Aorta (tissue), 5 donors: ENCODE measurements at places on chromosomes 13 and 19. TPM values are rescaled to one million over a fixed set of nuclear protein-coding genes. Genes with fewer than 3 reads are reported as not detected.
A peak's percentile ranks its signal among the peaks of the same experiment; 100 is the strongest.

GRCh38 chr13:31699650-31700049, 39.7 kb upstream of the RXFP2 start:
- no peaks in the 10 kb centered on the region for H3K27me3 ChIP-seq
- H3K27ac ChIP-seq: no peak overlapping the region
- H3K4me1 ChIP-seq: no peaks in the 10 kb centered on the region
- no peak overlapping the region for H3K4me3 ChIP-seq

DNA sequence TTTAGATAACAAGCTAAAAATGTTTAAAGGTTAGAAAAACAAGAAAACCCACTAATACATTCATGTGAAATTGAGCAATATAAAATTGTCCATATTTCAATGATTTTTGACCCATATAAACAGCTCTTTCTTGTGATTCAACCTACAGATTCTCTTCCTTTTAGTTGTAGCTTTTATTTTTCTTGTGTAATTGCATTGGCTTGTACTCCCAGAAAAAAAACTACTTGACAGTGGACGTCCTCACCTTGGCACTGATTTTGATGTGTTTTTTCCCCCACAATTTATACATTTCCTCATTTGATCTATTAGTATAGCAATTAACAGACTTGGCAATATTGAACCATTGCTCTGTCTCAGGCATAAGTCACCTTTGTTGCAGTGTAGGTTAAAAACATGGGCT, 4.7 kb downstream of the CCDC194 start:
- DNase-seq: no peak
- no peaks in the 10 kb centered on the region for H3K36me3 ChIP-seq
- no peaks in the 10 kb centered on the region for H3K4me1 ChIP-seq
- H3K4me3 ChIP-seq: no peak overlapping the region
- no peaks in the 10 kb centered on the region for H3K27me3 ChIP-seq

- no peaks in the 10 kb centered on the region for H3K27me3 ChIP-seq
- H3K4me1 ChIP-seq: no peaks in the 10 kb centered on the region
- H3K4me3 ChIP-seq: no peak overlapping the region
- peak; percentile 44 for DNase-seq
- peak overlapping the region; percentile 28 for H3K27ac ChIP-seq
- H3K36me3 ChIP-seq: no peaks in the 10 kb centered on the region
Observed at GRCh38 chr19:16073481-16073880, 2.8 kb upstream of the TPM4 start.

DNA sequence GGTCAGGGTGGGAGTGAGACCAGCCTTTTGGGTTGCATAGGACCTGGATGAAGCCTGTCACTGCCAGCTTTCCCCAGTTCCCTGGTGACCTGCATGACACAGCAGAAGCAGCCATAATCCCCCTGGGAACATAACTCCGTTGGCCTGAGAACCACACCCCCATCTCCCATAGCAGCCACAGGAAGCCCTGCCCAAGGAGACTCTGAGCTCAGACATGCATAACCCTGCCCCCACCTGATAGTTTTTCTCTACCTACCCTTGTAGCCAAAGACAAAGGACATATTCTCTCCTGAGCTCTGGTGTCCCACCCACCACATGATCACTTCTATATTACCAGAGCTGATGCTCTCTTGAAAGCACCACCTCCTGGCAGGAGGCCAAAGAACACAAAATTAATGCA, 413.5 kb upstream of the HTR2A start:
- H3K4me3 ChIP-seq: no peak overlapping the region
- H3K27ac ChIP-seq: no peak overlapping the region
- H3K36me3 ChIP-seq: no peaks in the 10 kb centered on the region
- H3K27me3 ChIP-seq: no peaks in the 10 kb centered on the region
- H3K4me1 ChIP-seq: no peaks in the 10 kb centered on the region

DNA sequence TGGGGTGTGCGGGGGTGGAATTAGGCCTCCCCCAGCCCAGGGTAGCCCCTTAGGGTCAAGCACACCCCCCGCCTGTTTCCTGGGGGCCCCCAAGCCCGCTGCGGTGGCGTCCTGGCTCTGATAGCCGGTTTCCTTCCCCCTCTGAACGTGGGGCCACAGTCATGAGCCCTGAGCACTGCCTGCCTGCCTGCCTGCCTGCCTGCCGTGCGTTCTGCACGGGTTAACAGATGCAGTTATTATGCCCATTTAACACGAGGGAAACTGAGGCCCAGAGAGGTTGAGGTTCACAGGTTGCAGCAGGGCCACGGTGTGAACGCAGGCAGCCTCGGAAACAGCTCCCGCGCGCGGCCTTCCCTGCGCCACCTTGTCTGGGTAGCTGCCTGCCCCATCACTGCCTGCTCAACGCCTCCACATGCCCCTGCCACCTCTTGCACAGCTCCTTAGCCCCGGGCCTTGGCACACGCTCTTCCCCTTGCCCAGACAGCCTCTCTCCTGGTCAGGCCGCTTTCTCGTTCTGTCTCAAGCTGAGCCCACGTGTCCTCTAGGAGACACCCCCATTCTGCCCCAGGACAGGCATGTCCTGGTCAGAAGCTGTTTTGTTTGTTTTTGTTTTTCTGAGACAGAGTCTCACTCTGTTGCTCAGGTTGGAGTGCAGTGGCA, 1.2 kb upstream of the GAMT start:
- H3K36me3 ChIP-seq: no peaks in the 10 kb centered on the region
- no peak for DNase-seq
- no peaks in the 10 kb centered on the region for H3K4me1 ChIP-seq
- no peak overlapping the region for H3K4me3 ChIP-seq
- H3K27ac ChIP-seq: no peak overlapping the region

The TMEM190 gene
- total RNA-seq: not detected

DNA sequence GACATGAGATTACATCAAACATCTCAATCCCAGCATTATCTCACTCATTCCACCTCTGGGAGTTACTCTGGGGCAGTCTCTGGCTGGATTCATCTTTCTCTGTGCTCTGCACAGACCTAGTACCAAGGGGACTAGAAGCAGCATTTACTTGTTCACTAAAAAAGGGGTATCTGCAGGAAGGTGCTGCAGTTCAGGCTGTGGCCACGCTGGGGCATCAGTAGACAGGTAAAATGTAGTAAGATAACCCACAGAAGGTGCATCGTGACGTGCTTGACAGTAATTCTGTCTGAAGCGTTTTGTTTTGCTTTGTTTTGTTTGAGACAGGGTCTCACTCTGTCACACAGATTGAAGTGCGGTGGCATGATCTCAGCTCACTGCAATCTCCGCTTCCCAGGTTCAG, 29.3 kb downstream of the ZNF564 start:
- no peaks in the 10 kb centered on the region for H3K27me3 ChIP-seq
- no peak overlapping the region for H3K4me3 ChIP-seq
- no peaks in the 10 kb centered on the region for H3K4me1 ChIP-seq
- peaks cover 6% of the 10 kb centered on the region for H3K36me3 ChIP-seq
- no peak for DNase-seq

- H3K4me3 ChIP-seq: no peak overlapping the region
- no peaks in the 10 kb centered on the region for H3K4me1 ChIP-seq
- H3K27me3 ChIP-seq: no peaks in the 10 kb centered on the region
- no peaks in the 10 kb centered on the region for H3K36me3 ChIP-seq
- no peak overlapping the region for H3K27ac ChIP-seq
- no peak for DNase-seq
Observed at GRCh38 chr13:91181892-91182291, 165.6 kb upstream of the MIR17HG start.

The EDNRB gene
- 39.9 TPM for total RNA-seq

GRCh38 chr19:4090356-4091220, 23.9 kb upstream of the ZBTB7A start:
- no peaks in the 10 kb centered on the region for H3K27me3 ChIP-seq
- no peaks in the 10 kb centered on the region for H3K4me1 ChIP-seq
- no peak overlapping the region for H3K4me3 ChIP-seq
- peak; percentile 46 for DNase-seq
- no peak overlapping the region for H3K27ac ChIP-seq
- H3K36me3 ChIP-seq: no peaks in the 10 kb centered on the region
